Occipital lobe (tissue), 3 donors: ENCODE measurements at places on chromosomes 7 and 10.

- no peak for DNase-seq
Observed at GRCh38 chr7:118629898-118630438, 405.5 kb downstream of the ANKRD7 start.

DNA sequence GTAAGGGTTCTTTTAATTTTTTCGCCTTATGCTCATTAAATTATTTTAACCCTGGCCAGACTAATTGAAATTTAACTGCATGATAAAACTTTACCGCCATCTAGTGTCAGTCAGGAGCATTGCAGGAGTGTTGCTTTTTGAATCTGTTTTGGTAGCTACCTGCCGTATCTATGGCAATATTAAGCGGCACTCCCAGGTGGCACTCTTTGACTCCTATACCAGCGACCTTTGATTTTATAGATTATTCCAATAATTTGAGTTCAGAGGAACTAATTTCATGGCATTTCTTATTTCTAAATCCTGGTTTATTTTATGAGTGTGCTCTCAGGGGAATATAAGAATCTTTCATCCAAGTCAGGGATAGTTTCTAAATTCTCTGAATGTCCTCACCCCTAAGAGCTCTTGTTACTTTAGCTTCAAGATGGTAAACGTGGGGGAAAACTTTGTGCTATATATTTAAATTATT lies 198.9 kb downstream of the REEP3 start:
- no peak for DNase-seq

DNA sequence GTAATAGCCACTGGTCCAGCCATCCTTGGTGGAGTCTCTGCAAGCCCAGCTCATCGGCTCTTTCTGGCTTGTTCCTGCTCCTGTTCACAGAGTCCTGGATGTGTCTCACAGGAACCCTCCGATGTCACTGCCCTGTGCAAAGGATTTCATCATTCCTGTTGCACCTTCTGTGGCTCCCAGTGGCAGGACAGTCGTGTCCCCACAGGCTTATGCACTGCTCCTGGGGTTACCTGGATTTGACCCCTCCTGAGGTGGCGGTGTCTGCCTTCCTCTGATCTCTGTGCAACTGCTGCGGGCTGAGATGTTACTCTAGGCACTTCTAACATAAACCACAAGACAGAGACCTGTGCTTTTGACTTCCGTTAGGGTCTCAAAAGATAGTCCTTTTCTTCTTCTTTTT lies 30.6 kb downstream of the APBB1IP start:
- DNase-seq = no peak

DNA sequence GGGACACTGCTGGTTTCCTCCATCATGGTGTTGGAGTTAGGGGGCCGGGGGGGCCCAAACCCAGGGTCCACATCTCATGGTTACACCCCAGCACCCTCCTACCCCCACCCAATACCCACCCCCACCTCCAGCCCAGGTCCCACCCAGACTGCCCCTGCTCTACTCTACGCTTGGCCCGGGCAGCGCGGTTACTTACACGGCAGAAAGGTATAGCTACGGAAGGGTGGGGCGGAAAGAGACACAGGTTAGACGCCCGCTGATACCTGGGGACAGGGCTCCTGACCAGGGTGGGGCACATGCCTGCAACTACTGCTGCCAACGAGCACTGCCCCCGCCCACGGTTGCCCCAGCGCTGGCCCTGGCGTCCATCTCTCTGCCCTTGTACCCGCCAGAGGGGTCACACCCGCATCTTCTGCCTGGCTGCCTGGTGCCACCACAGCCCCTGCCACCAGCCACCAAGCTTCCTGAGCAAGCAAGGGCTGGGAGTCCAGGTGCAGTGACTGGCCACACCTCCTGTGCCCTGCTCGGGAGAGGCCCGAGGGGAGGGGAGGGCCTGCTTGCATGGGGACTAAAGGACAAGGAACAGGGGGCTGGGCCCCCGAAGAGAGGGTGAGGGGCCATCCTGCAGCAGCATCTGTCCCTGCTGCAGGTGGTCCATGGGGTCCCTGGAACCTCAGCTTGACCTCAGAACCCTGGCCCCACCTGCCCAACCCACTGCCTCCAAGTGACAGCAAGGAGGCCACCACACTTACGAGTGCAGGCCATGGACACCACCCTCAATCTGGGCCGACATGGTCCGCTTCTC lies 16.1 kb downstream of the IMPDH1 start:
- DNase-seq = no peak

DNA sequence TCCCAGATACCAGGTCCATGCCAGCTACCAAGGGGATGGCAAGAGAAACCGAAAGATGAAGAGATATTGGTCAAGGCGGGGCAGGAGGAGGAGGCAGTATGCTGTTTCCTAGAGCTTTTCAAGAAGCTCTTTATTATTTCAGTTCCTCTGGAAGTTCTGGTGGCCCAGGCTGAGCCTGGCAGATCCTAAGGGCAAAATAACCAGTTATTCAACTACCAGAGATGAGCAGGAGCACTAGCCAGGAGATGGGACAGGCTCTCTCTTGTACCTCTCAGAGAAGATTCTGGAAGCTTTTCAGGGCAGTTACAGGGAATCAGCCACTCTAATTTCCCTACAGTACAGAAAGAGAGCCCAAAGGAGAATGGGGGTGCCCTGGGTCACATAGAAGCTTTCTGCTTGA lies 5.3 kb downstream of the DNAJB12 start:
- DNase-seq = no peak

GRCh38 chr10:37774351-37774750 lies 83.1 kb downstream of the ZNF248 start:
- no peak for DNase-seq

- no peak for DNase-seq
Observed at GRCh38 chr10:60323162-60323561, 66.5 kb downstream of the ANK3 start.

GRCh38 chr10:34768261-34768971 lies 46.7 kb downstream of the PARD3 start:
- DNase-seq = no peak

GRCh38 chr7:146961617-146962016 lies 845.0 kb downstream of the CNTNAP2 start:
- no peak for DNase-seq

GRCh38 chr10:7411671-7412128 lies 866 bp upstream of the SFMBT2 start:
- no peak for DNase-seq

DNA sequence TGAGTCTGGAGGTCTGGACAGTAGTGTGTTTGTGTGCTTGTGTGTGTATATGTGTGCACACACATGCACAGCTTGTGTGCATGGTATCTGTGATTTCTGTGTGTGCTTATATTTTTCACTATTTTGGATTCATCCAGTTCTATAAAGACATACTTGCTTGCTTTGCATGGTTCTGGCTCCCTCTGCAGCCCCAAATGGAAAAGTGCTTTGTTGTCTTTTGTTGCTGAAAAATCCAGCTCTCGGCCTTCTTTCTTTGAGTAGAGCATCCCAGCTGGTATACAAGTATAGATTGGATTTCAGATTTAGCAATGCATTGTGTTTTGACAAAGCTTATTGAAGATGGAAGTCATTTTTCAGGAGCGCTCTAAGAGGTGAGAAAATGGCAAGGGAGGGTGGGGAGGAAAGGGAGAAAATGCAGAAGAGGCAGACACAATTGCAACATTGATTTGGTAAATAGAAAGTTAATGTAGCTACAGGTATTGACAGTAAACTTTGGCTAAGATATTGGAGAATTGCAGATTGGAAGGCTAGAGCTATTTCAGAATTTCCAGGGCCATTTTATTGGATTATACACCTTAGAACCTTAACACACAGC lies 333.9 kb downstream of the AUTS2 start:
- DNase-seq = peak; percentile 21

- no peak for DNase-seq
Observed at GRCh38 chr10:73768881-73769280, 13.0 kb upstream of the CHCHD1 start.

- DNase-seq = no peak
Observed at GRCh38 chr7:145347271-145347670, 511.4 kb upstream of the TPK1 start.

GRCh38 chr10:96254976-96255375 lies 16.4 kb downstream of the BLNK start:
- no peak for DNase-seq

DNA sequence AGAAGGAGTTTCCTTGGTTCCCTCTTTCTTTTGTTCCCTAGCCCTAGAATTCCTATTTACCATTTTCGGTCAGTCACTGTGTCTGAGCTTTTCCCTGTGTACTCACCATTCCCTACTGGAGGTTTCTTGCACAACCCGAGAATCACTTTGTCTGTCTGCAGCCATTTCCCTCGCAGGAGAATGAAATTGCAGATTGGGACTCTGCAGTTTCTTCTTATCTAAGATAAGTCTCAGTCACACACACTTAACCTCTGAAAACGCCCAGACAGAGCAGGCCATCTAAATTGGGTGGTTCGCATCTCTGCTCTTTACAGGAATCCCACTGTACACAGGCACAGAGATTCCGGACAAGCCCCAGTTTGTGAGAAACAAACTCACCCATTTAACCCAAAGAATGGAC lies 58.6 kb upstream of the CNTNAP2 start:
- no peak for DNase-seq

GRCh38 chr10:61774031-61774430 lies 111.3 kb downstream of the CABCOCO1 start:
- no peak for DNase-seq

GRCh38 chr7:50751146-50751545 lies 31.6 kb downstream of the GRB10 start:
- no peak for DNase-seq

DNA sequence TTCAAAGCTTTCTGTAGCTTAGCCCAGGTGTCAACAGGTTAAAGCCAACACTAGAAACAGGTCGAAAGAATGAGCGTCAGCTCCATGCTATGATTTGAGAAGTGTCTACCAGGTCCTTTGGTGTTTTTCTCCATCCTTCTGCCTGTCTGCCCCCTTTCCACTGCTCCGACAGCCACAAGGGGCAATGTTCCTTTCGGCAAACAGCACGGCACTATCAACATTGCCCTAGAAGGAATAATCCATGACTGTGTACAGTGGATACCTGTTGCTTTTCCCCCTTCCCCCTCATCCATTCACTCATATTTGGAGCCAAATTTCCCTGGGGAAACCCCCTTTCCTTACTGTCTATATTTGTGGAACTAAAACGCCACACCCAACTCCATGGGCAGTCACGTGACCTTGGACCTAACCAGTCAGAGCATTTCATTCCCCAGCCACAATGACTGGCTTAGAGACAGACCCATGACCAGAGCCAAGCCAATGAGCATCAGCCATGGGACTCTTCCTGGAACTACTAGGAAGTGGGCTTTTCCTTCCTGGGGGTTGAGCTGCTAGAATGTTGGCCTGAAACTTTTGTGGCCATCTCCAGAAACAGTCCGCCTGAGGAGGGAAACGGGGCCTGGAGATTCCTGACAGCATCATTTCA lies 51.5 kb downstream of the AFAP1L2 start:
- no peak for DNase-seq

DNA sequence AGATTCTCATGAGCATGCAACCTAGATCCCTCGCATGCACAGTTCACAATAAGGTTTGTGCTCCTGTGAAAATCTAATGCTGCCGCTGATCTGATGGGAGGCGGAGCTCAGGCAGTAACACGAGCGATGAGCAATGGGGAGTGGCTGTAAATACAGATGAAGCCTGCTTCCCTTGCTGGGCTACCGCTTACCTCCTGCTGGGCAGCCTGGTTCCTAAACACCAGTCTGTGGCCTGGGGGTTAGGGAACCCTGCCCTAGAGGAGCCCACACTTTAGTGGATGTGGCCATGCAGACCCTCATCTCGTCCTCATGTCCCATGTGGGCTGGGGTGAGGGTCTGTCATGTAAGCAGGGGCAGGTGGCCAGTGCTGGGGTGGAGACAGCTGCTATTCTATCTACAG lies 417.6 kb downstream of the GLRX3 start:
- DNase-seq = no peak

DNA sequence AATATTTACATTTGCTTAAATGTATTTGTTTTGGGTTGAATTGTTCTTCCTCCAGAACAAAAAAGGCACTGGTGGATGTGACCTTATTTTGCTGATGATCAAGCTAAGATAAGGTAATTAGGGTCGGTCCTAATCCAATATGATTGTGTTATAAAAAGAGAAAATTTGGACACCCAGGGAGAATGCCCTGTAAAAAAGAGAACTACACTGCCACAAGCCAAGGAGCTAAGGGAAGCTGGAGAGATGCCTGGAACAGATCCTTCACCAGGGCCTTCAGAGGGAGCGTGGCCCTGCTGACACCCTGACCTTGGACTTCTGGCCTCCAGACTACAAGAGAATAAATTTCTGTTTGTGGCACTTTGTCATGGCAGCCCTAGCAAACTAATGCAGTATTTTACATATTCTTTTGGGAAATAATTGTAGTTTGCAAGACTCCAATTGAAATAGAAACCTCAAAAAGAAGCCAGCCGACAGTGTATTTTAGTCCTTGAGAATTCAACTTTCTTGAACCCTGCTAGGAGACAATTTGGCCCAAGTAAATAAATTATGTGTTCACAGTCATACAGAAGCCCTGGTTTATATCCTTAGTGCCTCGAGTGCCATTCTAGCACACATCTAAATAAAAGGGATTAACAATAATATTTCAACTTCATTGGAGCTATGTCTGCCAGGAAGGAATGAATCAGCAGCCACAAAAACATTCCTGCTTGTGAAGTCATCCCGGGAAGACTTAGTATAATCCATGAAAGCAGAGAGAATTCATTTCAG lies 164.6 kb downstream of the PKD1L1 start:
- no peak for DNase-seq

DNA sequence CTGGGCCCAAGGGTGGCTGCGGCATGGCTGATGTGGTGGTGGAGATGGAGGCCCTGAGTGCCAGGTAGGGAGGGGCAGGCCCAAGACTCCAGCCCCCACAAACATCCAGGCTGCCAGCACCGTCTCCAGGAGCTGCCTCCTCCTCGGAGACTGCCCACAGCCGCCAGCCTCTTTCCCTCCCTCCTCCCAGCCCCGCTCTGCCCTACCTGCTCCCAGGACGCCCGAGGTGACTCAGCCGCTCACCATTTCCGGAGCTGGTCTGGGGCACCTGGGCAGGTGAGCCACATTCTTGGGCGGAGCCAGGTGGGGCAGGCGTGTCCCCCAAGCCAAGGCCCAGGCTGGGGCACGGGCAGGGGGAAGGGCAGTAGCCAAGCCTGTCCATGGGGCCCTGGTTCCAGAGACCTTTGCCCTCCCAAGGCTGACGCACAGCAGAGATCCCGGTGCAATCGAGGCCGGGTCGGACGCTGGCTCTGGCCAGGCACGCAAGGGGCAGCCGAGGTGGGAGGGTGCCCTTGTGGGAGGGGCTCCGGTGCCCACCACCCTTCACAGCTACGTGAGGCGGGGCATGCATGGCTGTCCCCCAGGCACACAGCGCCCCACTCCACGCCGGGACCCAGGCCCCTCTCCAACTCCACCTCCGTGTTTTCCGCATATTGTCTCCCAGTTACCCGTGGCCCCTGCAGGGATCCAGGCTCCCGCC lies 8.8 kb downstream of the ADAP1 start:
- no peak for DNase-seq
